ENCODE measurements at places on chromosomes 1 and 21.
A peak's percentile ranks its signal among the peaks of the same experiment; 100 is the strongest.

- peak; percentile 67 for DNase-seq
Observed at GRCh38 chr1:107782217-107782845, 182.6 kb downstream of the VAV3 start.

GRCh38 chr1:182668521-182669054 is 15.8 kb downstream of the RGS8 start:
- no peak for DNase-seq

GRCh38 chr1:207863893-207864535 is 46.9 kb downstream of the CD34 start:
- peak; percentile 46 for DNase-seq

DNA sequence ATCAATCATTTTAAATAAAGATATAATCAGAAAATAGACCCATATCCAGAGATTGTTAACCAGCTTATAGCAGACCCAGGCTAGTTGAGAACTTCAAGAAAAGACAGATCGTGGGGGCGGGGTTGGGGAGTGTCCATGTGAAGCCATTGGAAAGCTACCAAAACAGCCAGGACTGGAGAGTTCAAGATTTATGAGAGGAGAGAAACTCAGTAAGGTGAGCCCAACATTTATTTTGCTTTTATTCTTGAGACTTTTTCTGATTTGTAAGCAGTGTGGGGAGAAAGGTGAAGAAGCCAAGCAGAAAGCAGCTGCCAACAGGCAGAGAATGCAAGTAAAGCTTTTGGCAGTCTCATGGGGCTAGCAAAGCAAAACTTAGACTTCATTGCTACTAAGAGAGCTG is 179.9 kb downstream of the VPS13D start:
- no peak for DNase-seq

- DNase-seq, result no peak
Observed at GRCh38 chr1:36567601-36568341, 85.1 kb upstream of the CSF3R start.

GRCh38 chr21:40563900-40564299 is 283.1 kb downstream of the DSCAM start:
- DNase-seq, result no peak

All from GM12865 (cell line).